ENCODE measurements at places on chromosomes 6 and 20.

GRCh38 chr6:140857739-140858380 lies 1274.9 kb upstream of the GJE1 start:
- no peak for DNase-seq

GRCh38 chr20:20395903-20396568 lies 28.1 kb downstream of the INSM1 start:
- no peak for DNase-seq

DNA sequence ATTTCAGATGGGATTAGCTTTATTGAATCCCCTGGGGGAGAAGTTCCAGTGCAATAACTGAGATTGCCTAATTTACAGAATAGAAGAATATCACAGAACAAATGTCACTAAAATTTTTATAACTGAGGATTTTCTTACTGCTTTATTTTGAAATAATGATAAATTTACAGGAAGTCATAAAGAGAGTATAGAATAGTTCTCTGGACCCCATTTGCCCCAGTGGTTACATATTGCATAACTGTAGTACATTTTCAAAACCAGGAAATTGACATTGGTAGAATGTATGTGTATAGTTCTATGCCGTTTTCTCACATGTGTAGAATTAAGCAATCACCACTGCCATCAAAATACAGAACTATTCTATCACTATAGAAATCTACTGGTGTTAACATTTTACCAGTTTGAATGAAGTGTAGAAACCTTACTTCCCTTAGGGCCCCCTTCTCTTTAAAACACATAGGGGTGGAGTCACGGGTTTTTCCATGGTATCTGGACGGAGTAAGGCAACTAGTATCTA lies 18.3 kb downstream of the KIF6 start:
- no peak for DNase-seq

- DNase-seq = peak; percentile 33
These were observed 33.6 kb downstream of the APCDD1L start for GRCh38 chr20:58481481-58482021.

GRCh38 chr6:101537753-101538316 lies 144.3 kb downstream of the GRIK2 start:
- no peak for DNase-seq

DNA sequence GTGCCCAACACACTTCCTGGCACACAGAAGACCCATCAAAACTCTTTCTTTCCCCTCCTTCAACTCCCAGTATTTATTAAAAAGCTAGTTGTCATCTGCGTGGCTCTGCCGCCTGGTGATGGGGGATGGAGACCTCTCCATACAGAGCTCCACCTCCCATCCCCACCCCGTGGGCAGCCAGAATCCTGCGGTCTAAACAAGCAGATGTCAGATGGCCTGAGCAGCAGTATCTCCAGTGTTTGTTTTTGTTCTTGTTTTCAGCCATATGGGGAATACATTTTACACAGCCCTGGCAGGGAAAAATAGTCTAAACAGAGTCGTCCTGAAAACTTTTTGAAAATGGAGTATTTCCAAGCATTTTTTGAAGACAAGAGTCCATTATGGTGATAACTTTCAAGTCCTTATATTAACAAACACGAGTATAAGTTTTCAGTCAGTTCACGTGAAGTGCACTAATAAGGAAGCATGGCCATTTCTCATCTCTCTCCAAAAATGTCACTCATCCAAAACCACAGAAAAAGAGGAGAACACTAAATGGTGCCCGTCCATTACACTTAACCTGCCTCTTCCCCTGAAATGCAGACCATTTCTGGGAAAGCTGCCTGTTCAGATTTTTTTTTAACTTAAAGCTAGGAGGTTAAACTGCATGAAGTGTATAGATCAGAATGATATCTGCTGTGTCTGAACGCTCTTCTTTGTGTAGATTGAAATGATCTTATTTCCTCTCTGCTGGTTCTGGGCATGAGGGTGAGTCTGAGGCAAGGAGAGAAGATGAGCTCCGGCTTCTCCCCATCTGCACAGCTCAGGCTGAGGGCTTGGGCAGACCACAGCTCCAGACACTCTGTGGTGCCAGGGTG lies 91.0 kb downstream of the TCP11 start:
- no peak for DNase-seq

GRCh38 chr6:90414352-90414751 lies 117.7 kb upstream of the BACH2 start:
- no peak for DNase-seq

- DNase-seq = no peak
These were observed 38.7 kb upstream of the AFDN start for GRCh38 chr6:167787896-167788562.

GRCh38 chr6:90294989-90295853 lies 1.4 kb downstream of the BACH2 start:
- peak; percentile 62 for DNase-seq

- DNase-seq = no peak
These were observed 48.8 kb downstream of the ERMARD start for GRCh38 chr6:169800116-169800667.

DNA sequence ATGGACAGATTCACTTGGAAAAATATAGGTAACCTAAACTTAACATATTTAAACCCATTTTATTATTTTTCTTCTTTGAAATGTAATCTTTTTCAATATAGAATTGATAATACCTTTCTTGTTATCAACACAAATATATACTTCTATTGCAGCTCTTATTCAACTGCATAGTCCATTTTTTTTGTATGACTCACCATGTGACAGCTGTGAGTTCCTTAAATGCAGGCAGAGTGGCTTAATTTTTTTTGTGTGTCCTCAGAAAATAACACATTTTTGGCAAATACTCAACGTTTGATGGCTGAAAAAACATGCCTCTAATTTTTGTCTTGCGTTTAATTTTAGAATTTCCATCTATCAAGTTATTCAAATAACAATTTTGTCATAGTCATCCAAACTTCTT lies 454.8 kb downstream of the PHF3 start:
- DNase-seq = no peak

All from stimulated activated CD8-positive, alpha-beta memory T cell treated with anti-CD3 and anti-CD28 coated beads, Interleukin-12 subunit alpha, Interleukin-12 subunit beta, amount 100 ng/mL, for 1 hour (primary cell).